ENCODE measurements at places on chromosomes 13 and 19.

DNA sequence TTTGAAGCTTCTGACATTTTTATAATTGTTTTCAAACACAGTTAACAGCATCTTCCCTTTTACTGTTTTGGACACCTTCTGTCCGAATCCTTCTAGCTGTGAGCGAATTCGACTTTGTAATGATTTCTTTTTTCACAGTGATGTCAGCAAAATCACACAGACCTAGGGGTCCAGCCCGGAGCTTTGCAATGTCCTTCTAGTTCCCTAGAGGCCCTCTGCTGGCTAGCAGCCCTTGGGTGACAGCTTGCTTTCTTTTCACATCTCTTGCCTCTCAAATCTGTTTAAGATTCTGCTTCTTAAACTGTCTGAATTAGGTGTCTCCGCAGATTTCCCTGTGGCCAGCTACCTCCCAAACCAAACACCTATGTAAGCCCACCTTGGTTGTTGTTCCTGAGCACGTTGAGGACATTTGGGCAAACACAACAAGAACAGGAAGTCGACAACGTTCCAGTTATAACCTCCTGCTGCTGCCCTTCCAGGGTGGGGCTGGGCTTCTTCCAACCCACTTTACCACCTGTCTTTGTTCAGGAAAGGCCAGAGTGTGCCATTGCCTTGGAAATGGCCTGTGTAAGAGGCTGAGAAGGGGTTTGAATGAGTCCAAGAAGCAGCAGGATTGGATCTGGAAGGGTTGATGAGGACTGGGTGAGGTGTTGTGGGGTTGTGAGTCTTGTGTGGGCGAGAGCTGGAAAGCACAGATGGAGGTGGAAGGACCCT lies 123.1 kb downstream of the ATP8A2 start:
- no peak for DNase-seq

DNA sequence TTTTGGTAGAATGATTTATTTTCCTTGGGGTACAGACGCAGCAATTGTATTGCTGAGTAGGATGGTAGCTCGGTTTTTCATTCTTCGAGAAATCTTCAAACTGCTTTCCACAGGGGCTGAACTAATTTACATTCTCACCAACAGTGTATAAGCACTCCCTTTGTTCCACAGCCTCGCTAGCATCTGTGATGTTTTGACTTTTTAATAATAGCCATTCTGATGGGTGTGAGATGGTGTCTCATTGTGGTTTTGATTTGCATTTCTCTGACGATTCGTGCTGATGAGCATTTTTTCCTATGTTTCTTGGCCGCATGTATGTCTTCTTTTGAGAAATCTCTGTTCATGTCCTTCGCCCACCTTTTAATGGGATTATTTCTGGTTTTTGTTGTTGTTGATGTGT lies 54.8 kb upstream of the UQCRFS1 start:
- DNase-seq, result no peak

DNA sequence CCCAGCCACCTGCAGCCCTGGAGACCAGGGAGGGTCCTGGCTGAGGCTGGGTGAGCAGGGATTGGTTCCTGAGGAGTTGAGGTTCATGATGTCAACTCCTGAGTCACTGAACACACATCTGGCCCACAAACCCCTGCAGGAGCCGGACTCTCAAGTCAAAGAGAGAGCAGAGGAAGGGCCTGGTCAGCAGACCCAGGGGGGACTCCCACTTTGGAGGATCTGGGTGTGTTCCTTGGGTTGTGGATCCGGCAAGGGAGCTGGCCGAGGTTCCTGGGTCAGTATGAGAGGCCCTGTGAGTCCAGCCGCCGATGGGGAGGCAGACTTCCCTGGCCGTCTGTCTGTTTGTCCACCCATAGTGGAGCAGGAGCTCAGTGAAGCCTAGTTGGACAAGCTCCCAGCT lies 4.0 kb downstream of the SLC7A10 start:
- no peak for DNase-seq

DNA sequence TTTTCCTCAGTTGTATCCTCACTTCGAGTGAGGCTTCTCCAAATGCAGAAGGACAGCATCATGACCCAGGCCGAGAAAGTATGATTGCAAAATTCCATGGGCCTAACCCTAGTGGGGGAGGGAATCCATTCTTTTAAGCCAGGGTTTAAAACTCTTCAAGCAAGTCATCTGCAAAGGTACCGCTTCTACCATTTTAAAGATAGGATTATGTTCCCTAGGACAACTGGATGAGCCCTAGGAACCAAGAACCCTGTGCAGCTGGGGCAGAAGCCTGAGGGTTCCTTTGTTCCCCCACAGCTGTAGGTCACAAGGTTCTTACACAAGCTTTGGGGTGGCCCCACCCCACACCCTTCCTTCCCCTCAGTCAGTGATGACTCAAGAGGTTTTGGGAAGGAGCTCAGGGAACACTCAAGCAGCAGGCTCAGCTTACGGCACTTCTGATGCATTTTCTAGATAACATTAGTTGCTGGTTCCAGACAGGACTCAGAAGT lies 13.5 kb downstream of the ARL11 start:
- no peak for DNase-seq

GRCh38 chr13:94121686-94122085 lies 357.8 kb downstream of the DCT start:
- no peak for DNase-seq

- DNase-seq, result no peak
Measured at GRCh38 chr19:755063-755462, 4.2 kb downstream of the MISP start.

GRCh38 chr13:101552786-101553185 lies 100.3 kb downstream of the ITGBL1 start:
- DNase-seq, result no peak

DNA sequence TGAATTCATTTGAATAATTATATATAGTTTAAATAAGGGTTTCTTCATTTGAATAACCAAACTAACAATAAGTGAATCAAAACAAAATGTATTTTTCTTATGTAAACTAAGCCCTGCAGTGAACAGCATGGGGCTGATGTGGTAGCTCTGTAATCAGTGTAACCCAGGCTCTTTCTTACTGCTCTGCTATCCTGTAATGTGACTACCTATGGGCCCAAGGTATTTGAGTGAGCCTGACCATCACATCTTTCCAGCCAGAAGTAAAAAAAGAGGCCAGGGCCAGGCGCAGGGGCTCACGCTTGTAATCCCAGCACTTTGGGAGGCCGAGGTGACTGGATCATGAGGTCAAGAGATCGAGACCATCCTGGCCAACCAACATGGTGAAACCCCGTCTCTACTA lies 494.6 kb downstream of the DCT start:
- DNase-seq, result peak; percentile 61

DNA sequence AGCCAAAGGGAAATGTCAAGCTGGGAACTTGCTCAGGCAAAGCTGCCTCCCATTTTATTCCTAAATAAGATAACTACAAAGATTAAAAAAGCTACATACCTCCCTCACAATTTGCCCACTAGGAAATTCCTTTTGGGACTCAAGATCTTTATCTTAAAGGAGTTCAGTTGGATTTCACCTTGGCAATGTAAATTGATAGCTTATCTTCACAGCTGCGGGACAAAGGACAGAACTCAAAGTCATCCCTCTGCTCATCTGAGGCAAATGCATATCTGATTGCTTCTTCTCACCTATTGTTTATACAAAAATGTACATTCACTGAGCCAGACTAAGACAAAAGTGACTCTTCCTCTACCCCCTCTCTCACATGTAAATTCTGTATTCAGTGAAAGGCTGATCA lies 47.8 kb downstream of the FGF14 start:
- no peak for DNase-seq

- DNase-seq, result no peak
Measured at GRCh38 chr13:44758630-44759383, 182.7 kb upstream of the TSC22D1 start.

- DNase-seq, result no peak
Measured at GRCh38 chr13:73683746-73684145, 450.5 kb downstream of the KLF12 start.
